ENCODE measurements at places on chromosomes 1 and 21.

DNA sequence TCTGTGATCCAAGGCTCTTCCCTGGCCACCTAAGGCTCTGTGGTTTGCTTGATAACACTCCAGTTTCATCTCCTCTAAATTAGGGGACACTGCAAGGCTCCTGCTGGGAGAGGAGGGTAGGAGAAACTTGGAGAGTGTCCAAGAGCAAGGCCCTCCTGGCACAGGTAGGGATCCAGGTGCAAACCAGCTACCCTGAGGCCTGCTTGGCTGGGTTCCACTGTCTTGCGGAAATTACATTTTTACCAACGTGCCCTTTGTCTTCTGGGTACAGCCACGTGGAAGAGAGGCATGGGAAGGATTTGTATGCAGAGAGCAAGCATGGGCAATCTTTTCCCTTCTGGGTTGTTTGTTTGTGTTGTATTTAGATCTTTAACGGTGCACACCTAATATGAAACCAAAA is 132.5 kb downstream of the PRDM2 start:
- no peak for DNase-seq

DNA sequence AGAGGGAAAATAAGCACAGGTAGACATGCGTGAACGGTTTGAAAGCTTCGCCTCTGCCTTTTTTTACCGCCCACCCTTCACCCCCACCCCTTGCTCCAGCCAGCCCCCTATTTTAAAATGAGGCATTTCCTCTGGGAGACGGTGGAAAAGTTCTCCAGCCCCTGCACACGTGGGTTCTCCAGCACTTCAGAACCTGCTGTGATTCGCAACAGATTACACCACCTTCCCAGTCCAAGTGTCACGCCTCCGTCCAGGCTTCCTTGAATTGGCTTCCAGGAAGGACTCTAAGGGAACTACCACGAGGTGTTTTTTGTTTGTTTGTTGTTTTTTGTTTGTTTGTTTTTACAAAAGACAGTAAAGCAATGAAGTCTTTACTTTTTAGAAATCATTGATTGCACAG is 2.6 kb downstream of the LRRC7 start:
- DNase-seq: no peak

DNA sequence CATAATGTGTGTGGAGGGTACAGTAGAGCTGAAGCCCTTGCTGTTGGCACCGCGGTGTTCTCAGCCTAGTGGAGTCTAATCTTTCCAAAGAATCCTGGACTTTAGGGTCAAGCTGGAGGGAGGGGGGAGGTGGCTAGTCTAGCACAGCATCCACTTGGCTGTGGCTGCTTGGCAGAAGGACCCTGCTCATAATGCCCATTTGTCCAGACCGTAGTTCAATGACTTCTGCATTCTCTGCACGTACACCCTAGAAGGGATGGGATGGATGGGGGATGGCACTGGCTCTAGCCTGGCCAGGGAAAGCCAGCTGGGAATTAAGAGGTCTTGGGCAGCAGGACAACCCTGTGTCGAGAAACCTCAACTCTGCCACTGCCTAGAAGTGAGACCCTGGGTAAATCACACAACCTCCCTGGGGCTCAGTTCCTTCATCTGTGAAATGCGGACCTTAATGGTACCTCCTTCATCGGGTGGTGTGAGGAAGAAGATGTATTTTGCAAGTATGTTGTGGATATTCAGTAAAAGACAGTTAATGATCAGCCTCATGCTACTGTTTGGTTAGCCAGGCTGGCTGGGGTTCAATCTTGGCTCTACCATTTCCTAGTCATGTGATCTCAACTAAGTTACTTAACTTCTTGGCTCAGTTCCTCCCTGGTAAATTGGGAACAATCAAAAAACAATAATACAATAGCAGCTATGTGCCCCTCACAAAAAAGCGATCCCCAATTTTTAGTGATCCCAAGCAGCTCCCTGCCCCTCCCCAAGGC is 27.2 kb upstream of the CLIC4 start:
- DNase-seq: no peak

GRCh38 chr1:151581921-151582320 is 29.9 kb upstream of the SNX27 start:
- no peak for DNase-seq

- DNase-seq: no peak
Observed at GRCh38 chr1:216433175-216433574, 9.9 kb upstream of the USH2A start.

- DNase-seq: no peak
Observed at GRCh38 chr1:160056648-160057169, 13.3 kb downstream of the KCNJ10 start.

DNA sequence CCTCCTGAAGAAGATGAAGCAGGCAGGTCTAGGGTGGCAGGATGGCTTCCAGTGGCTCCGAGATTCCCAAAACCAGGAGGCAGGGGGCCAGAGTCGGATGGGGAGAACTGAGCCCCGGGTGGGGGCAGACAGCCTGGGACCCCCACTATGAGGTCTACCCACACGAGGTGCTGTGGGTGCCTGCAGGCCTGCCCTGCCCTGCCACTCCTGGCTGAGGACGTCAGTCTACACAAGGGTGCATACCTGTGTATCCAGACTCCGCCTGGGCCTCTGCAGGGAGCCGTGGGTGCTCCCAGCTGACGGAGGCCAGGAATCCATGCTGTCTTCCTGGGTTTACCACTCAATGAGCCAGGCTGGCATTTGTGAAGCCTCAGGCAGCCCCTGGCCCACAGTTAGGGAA is 80.3 kb downstream of the PRDM16 start:
- DNase-seq: no peak

- DNase-seq: no peak
Observed at GRCh38 chr1:207045453-207045852, 5.6 kb downstream of the YOD1 start.

DNA sequence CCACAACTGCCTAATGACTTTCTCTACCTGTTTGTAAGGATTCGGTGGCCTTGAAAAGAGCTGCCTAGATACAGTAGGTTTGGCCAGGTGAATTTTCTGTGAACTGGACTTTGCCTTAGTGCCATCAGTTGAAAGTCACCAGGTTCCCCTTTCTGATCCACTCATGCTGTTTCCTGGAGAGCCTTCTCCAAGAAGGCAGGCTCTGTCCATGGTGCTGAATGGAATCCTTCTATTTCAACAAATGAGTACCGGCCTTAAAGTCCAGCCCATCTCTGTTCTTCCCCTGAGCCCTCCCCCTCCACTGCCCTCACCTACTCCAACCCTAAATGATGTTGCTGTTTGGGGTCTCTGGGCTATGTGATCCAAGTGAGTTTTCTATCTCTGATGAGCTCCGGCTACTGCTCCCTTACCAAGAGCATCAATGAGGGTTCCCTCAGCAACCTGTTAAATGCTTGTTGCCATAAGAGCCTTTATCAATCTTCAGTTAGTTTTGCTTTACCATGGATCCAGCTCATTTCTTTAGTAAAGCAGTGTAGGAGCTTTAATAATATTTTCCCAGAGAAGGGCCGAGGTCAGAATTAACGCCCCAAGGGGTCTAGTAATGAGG is 500.4 kb downstream of the PTPRU start:
- DNase-seq: no peak

DNA sequence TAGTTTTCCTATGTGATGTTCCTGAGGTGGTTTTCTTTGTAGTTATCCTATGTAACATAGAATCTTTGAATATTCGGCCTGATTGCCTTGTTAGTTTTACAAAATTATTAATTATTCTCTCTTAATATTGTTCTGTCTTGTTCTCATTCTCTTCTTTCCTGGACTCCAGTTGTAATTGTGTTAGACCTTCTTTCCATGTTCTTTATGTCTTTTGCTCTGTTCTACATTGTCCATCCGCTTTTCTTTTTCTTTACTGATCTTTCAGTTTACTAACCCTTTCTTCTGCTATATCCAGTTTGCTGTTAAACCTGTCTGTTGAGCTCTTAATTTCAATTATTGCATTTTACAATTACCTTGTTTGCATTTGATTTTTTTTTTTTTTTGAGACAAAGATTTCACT is 89.3 kb downstream of the PEX14 start:
- no peak for DNase-seq

- no peak for DNase-seq
Observed at GRCh38 chr1:3087049-3087448, 18.0 kb downstream of the PRDM16 start.

GRCh38 chr1:233240371-233240770 is 55.2 kb downstream of the PCNX2 start:
- DNase-seq: no peak

DNA sequence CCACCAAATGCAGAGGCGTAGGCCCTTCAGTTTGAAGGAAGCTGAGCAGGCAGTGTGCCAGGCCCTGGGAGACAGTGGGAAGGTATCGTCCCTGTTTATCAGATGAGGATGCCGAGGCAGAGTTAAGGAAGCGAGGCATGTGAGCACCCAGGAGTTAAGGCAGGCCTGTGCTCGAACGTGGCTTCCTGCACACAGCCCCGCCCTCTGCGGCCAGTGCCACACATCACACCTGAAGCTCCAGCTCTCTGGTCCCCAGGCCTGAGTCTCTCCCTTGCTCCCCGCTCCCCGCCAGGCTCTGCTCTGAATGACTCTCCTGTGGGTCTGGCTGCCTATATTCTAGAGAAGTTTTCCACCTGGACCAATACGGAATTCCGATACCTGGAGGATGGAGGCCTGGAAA is 32.1 kb downstream of the EPHX1 start:
- DNase-seq: no peak

GRCh38 chr1:6262555-6263420 is 1.9 kb upstream of the GPR153 start:
- no peak for DNase-seq

GRCh38 chr1:1020000-1020404 is at the start of gene AGRN:
AGRN (plus strand) TSS chr1:1020120; CDS start chr1:1020173, 53 bp downstream.
- DNase-seq: no peak

GRCh38 chr1:14371771-14372497 is 226.6 kb upstream of the KAZN start:
- DNase-seq: no peak

- DNase-seq: no peak
Observed at GRCh38 chr1:74818241-74818640, 85.3 kb downstream of the TYW3 start.

DNA sequence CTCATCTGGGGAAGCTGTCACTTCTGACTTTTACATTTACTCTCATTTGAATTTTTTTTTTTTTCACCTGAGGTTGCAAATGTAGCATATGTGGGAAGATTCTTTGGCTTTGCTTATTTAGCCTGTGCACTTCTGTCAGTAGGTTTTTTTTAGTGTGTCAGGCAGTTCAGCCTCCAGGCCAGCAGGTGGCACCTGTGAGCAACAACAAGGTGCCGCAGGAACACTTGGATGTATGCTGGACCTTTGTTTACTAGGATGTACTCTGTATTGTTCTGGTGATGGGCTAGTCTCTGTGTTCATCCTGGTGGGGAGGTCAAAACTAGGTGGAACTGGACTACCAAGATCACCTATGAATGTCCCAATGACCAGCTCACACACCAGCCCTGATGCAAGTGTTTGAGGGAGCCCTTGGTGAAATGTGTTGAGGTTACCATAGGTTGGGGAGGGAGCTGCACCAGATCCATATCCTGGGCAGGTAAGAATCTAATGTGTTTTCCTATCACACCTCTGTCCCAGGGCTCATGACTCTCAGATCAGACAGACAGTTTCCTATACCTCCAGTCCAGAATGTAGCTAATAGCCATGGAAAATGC is 618.2 kb downstream of the BRINP3 start:
- no peak for DNase-seq

DNA sequence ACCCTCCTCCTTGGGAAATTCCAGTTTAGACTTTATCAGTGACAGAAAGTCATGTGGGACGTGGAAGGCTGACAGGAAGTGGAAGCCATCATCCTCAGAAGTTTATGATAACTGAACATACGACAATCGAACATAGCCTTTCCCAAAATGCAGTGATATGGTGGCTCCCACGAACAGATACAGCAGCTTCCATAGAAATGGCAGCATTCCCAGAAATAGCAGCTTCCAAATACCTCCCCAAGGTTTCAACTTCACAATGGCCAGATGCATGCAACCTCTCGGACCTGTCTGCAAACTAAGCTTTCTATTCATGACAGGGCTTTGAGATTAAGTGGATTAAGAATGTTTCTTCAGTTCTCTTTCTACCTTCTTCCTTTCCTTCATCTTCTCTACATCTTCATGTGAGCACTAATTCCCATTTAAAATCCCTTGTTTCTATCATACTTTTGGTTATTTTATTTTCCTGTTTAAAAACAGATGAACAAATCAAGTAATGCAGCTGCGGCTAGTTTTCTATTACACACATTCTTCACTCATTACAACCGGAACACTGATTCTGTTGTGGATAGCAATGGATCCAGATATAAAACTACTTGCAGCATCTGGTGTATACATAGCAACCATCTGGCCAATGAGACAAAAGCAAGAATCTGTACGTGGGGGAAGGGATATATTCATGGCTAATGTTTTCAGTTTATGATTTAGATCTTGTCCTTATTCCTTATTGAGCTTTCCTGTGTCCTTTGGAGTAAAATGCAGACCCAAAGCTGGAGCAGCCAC is 304.8 kb downstream of the BRINP3 start:
- no peak for DNase-seq

DNA sequence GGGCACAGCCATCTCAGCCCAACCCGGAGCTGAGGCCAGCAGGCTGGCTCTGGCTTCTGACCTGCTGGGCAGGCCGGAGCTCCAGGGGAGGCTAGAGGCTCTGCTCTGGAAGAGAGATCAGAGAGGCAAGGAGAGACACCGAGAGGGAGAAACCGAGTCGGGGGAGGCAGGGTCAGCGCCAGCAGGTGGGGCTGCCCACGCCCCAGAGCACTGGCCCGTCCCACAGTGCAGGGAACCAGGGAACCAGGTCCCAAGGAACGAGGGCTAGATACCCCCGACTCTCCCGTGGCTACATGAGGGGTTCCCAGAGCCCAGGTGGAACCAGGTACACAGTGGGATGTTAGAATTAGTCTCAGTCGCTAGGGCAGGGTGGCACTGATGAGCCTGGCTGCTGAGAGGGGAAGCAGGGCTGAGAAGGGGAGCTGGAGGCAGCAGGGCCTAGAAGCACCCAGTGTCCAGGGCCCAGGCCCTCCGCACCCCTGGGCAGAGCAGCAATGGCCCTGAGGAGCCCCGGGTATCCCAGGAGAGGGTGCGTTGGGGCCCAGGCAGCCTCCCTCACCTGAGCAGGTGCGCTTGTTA is 2.1 kb downstream of the MASP2 start:
- DNase-seq: no peak

GRCh38 chr1:30328401-30329262 is 394.8 kb downstream of the MATN1 start:
- DNase-seq: no peak
